Karpas-422 (cell line): ENCODE measurements at places on chromosomes 1 and 21. TPM values are rescaled to one million over a fixed set of nuclear protein-coding genes. Genes with fewer than 3 reads are reported as not detected.

GRCh38 chr1:187443939-187444338 is 615.2 kb downstream of the PLA2G4A start:
- no peak overlapping the region for H3K4me3 ChIP-seq
- H3K36me3 ChIP-seq = no peaks in the 10 kb centered on the region
- no peak for DNase-seq
- H3K4me1 ChIP-seq = no peaks in the 10 kb centered on the region
- no peak overlapping the region for H3K27ac ChIP-seq

- no peaks in the 10 kb centered on the region for H3K4me1 ChIP-seq
- H3K36me3 ChIP-seq = no peaks in the 10 kb centered on the region
- H3K27me3 ChIP-seq = no peaks in the 10 kb centered on the region
- H3K27ac ChIP-seq = no peak overlapping the region
- DNase-seq = no peak
Observed at GRCh38 chr1:71193153-71193552, 112.3 kb upstream of the ZRANB2 start.

GRCh38 chr1:229614701-229615100 is 11.2 kb downstream of the TAF5L start:
- no peak for DNase-seq
- H3K27ac ChIP-seq = no peak overlapping the region
- peaks cover 39% of the 10 kb centered on the region; the same call in 1 of the 2 replicates for H3K36me3 ChIP-seq
- no peak overlapping the region for H3K4me3 ChIP-seq
- H3K4me1 ChIP-seq = no peaks in the 10 kb centered on the region
- H3K27me3 ChIP-seq = no peaks in the 10 kb centered on the region

- peak; percentile 76 for DNase-seq
- peak overlapping the region; percentile 29; the same call in 1 of the 2 replicates for H3K27ac ChIP-seq
- no peaks in the 10 kb centered on the region for H3K36me3 ChIP-seq
- no peaks in the 10 kb centered on the region for H3K27me3 ChIP-seq
Observed at GRCh38 chr1:113783254-113784103, 24.2 kb upstream of the PHTF1 start.

DENND2D gene
- 80.2 and 90.9 TPM in 2 replicates for total RNA-seq

HSD11B1 gene
- total RNA-seq = not detected in 2 replicates

GSTM3 gene
- total RNA-seq = not detected in 2 replicates

GRCh38 chr1:185355947-185356346 is 38.9 kb upstream of the IVNS1ABP start:
- no peaks in the 10 kb centered on the region for H3K27me3 ChIP-seq
- no peak overlapping the region for H3K4me3 ChIP-seq
- no peaks in the 10 kb centered on the region for H3K36me3 ChIP-seq
- DNase-seq = no peak

- DNase-seq = no peak
- H3K4me3 ChIP-seq = no peak overlapping the region
- no peaks in the 10 kb centered on the region for H3K27me3 ChIP-seq
- H3K4me1 ChIP-seq = no peaks in the 10 kb centered on the region
- H3K27ac ChIP-seq = no peak overlapping the region
- no peaks in the 10 kb centered on the region for H3K36me3 ChIP-seq
Observed at GRCh38 chr1:199799116-199799515, 228.4 kb upstream of the NR5A2 start.

DNA sequence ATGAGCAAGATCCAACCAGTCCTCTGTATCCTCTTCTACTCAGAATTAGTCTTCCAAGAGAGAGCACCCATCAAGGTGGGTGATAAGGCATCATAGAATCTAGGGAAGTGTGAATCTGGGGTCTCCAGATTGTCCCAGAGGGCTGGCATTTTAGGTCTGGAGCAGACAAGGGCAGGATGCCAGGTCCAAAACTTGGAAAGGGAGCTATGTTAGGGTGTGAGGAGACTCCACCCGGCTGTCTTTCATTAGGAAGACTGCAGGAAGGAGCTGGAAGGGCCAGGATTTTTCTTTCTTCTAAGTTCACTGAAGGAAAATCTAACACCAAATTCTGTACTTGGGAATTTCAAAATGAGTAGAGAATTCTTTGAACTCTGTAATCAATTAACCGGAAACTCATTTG is 86.1 kb upstream of the BMP8A start:
- no peak overlapping the region for H3K4me3 ChIP-seq
- peaks cover 14% of the 10 kb centered on the region for H3K4me1 ChIP-seq
- H3K36me3 ChIP-seq = no peaks in the 10 kb centered on the region
- DNase-seq = no peak
- H3K27ac ChIP-seq = no peak overlapping the region

DNA sequence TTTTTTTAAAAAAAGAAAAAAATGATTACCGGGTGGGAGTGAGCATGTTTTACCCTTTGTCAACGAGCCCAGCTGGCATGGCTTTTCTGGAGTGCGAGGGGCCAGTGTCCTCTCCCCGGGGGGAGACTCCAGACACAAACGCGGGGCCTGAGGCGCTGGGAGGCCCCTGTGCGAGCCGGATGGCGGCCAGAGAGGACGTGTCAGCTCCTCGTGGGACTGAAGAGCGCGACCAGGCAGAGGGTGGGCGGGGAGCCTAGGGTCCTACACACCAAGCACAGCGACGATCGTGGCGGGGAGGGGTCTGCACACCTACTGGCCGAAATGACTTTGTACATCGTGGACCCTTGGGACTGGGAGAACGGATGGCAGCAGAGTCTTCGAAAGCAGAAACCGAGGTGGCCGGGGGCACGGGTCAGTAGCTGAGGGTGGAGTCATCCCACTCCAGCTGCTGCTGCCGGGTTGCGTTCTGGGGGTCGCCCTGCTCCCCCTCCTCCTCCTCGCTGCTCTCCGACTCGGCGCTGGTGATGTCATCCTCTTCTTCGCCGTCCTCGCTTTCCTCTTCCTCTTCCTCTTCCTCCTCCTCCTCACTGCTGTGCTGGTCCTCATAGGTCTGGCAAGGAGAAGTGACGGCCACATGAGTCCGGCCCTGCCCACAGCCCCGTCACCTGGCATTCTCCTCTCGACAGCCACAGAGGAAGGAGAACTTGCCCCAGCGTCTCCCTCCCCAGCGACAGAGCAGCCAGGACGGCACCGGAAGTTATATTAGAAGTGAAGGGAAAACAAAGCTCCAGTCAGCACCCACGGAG is 78.8 kb downstream of the PIK3CD start:
- 0 out of 2 replicates have a peak, but pooled peaks cover 2% of the 10 kb centered on the region for H3K4me1 ChIP-seq
- no peaks in the 10 kb centered on the region for H3K27me3 ChIP-seq
- no peak overlapping the region for H3K27ac ChIP-seq
- H3K36me3 ChIP-seq = peaks cover 35% of the 10 kb centered on the region
- DNase-seq = no peak

IFFO2 gene
- not detected in 2 replicates for total RNA-seq

PRKCZ gene
- not detected in 2 replicates for total RNA-seq

THEM4 gene
- 51.8 and 87.8 TPM in 2 replicates for total RNA-seq

LCE2B gene
- not detected in 2 replicates for total RNA-seq

- no peak for DNase-seq
- H3K4me1 ChIP-seq = no peaks in the 10 kb centered on the region
- no peaks in the 10 kb centered on the region for H3K27me3 ChIP-seq
Observed at GRCh38 chr1:31521761-31522555, 54.4 kb upstream of the TINAGL1 start.

ADCY10 gene
- 0.14 TPM in 1 of 2 replicates, not detected in the other for total RNA-seq

LDLRAP1 gene
- total RNA-seq = not detected in 2 replicates

OR2T11 gene
- total RNA-seq = not detected in 2 replicates

DNA sequence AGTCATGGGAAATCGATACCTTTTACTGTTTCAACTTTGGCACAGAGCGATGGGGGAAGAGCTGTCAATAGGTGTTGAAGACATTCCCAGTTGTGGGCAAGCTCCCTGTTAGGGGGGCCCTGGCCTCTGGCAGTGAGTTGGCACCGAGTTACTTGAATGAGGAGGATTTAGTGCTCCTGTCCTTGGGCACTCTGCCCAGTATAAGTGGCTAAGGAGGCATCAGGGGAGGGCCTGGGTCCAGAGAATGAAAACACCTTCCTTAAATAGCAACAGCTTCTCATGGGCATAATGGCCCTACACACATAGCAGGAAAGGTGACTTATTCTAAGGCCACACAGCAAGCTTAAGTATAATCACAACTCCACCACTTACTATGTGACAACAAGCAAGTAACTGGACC is 664.4 kb downstream of the PTPRU start:
- no peak overlapping the region for H3K27ac ChIP-seq
- 0 out of 2 replicates have a peak, but pooled peaks cover 3% of the 10 kb centered on the region for H3K27me3 ChIP-seq
- no peaks in the 10 kb centered on the region for H3K4me1 ChIP-seq

GRCh38 chr1:213425376-213426030 is 374.5 kb downstream of the RPS6KC1 start:
- no peaks in the 10 kb centered on the region for H3K36me3 ChIP-seq
- H3K4me3 ChIP-seq = no peak overlapping the region
- H3K27me3 ChIP-seq = no peaks in the 10 kb centered on the region
- no peak overlapping the region for H3K27ac ChIP-seq
- no peaks in the 10 kb centered on the region for H3K4me1 ChIP-seq

GRCh38 chr1:215860833-215861232 is 293.7 kb downstream of the KCTD3 start:
- H3K36me3 ChIP-seq = no peaks in the 10 kb centered on the region
- H3K27me3 ChIP-seq = no peaks in the 10 kb centered on the region

DNA sequence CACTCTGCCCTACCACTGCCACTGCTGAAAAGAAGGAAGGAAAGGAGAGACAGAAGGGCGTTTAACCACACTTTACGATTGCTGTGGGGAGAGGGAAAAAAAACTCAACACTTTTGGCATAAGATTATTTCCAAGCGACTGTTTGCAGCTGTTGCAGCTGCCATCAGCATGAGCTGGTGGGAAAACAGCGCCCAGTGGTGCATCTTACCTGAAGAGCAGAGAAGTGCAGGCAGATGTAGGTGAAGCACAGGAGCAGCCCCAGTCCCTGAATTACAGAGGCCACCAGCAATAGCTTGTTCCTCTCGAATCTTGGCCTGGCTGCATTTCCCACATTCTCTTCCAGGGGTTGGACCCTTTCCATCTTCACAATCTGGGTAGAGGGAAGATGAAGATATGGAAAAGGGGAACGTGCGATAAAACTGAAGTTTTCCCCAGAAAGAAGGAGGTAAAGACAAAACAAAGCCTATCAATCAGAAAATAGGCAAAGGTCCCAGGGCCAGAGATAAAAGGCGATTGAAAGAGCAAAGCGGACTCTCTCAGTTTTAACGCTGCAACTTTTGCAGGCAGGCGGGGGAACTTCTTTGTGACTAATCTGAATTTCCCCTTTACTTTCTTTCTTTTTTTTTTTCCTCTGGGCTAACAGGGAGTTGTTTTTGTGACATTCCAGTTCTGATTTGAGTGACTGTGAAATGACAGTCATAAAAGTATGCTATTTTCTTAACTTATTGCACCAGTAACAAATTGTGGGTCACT is at the start of gene TNFSF4:
TSS of gene TNFSF4 (minus strand) at position 516 of the 753 bp plus-strand sequence. CDS start at position 361, 155 bp downstream.
- no peaks in the 10 kb centered on the region for H3K4me1 ChIP-seq
- no peak for DNase-seq
- H3K4me3 ChIP-seq = no peak within 1 kb of the TSS
- no peaks in the 10 kb centered on the region for H3K27me3 ChIP-seq
- H3K36me3 ChIP-seq = no peaks in the 10 kb centered on the region

GRCh38 chr1:229536982-229537381 is 21.5 kb downstream of the ABCB10 start:
- H3K4me1 ChIP-seq = no peaks in the 10 kb centered on the region
- peaks cover 11% of the 10 kb centered on the region; the same call in 1 of the 2 replicates for H3K36me3 ChIP-seq
- DNase-seq = no peak
- H3K27me3 ChIP-seq = no peaks in the 10 kb centered on the region
- H3K4me3 ChIP-seq = no peak overlapping the region

TEX38 gene
- 0.37 TPM in 1 of 2 replicates, not detected in the other for total RNA-seq

RBM11 gene
- not detected in 2 replicates for total RNA-seq

DNA sequence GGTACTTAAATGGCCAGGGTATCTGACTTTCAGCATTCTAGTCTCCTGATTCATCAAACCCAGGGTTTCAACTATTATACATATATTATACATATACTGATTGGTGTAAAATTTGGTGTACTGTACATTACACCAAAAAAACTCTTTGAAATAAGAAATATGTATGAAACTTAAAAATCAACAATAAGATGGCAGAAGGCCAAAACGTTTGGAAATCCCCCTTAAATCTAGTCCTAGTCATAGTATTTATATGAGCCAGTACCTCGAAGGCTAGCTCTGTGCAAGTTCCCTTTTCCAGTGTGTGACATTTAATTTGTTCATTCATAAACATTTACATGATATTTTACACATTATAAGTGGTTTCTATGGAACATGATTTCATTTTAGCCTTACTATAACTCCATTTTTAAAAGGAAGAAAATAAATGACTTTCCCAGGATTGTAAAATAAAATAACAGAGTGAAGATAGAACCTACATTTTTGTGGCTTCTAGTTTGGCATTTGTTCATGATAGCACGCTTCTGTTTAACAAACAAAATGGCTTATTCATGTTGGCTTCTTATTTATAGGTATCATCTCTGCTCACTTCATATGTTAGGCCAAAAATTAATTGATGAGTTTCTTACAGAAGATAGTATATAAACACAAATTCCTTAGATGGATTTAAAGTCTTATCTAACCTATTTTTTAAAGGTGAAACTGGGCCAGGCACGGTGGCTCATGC is 18.8 kb upstream of the ZNF281 start:
- no peak overlapping the region for H3K4me3 ChIP-seq
- no peaks in the 10 kb centered on the region for H3K4me1 ChIP-seq
- H3K36me3 ChIP-seq = no peaks in the 10 kb centered on the region
- H3K27ac ChIP-seq = no peak overlapping the region
- no peak for DNase-seq

ABCG1 gene
- not detected in 2 replicates for total RNA-seq

DNA sequence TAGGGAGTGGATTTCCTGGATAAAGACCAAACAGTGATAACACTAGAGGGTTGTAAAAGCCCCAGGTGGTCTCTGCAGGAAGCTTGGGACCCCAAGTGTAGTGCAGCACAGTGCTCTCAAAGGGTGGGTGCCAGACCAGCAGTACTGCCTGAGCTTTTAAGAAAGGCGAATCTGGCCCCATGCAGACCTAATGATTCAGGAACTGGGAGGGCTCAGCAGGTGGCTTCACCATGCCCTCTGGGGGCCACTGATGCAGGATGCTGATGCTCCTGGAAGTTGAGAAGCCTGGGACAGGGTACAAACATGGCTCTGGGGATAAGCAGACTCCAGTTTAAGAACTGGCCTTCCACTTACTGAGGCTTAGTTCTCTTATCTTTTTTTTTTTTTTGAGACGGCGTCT is 29.1 kb upstream of the NEK2 start:
- no peaks in the 10 kb centered on the region for H3K27me3 ChIP-seq
- DNase-seq = no peak
- H3K36me3 ChIP-seq = no peaks in the 10 kb centered on the region
- H3K4me1 ChIP-seq = peaks cover 12% of the 10 kb centered on the region
- no peak overlapping the region for H3K27ac ChIP-seq

DNA sequence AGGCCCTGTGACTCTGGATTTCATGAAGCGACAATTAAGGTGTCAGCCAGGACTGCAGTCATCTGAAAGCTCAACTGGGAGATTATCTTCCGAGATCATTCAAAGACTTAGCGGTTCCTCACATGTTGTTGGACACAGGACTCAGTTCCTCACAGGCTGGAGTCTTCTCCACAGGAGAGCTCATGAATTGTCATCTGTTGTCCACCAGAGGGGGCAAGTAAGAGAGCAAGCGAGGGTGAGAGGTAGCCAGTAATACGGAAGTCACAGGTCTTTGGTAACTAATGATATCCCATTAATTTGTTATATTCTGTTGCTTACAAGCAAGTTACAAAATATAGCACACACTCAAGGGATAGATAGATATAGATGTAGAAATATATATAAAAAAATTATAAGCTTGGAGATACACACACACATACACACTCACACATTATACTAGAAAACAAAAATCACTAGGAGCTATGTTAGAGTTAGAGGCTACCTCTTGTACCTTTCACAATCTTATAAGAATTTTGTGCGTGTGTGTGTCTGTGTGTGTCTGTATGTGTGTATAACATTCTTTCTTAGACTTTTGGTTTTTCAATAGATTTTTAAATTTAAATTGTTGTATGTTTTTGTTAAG is 1695.3 kb downstream of the BRINP3 start:
- DNase-seq = peak; percentile 78
- no peaks in the 10 kb centered on the region for H3K4me1 ChIP-seq
- no peaks in the 10 kb centered on the region for H3K36me3 ChIP-seq
- no peak overlapping the region for H3K27ac ChIP-seq

SLFNL1 gene
- 0.89 and 1.5 TPM in 2 replicates for total RNA-seq
